ENCODE measurements at places on chromosomes 11 and 22.
A peak's percentile ranks its signal among the peaks of the same experiment; 100 is the strongest.

GRCh38 chr22:47111626-47112581 lies 349.5 kb downstream of the TBC1D22A start:
- peak; percentile 41 for DNase-seq

DNA sequence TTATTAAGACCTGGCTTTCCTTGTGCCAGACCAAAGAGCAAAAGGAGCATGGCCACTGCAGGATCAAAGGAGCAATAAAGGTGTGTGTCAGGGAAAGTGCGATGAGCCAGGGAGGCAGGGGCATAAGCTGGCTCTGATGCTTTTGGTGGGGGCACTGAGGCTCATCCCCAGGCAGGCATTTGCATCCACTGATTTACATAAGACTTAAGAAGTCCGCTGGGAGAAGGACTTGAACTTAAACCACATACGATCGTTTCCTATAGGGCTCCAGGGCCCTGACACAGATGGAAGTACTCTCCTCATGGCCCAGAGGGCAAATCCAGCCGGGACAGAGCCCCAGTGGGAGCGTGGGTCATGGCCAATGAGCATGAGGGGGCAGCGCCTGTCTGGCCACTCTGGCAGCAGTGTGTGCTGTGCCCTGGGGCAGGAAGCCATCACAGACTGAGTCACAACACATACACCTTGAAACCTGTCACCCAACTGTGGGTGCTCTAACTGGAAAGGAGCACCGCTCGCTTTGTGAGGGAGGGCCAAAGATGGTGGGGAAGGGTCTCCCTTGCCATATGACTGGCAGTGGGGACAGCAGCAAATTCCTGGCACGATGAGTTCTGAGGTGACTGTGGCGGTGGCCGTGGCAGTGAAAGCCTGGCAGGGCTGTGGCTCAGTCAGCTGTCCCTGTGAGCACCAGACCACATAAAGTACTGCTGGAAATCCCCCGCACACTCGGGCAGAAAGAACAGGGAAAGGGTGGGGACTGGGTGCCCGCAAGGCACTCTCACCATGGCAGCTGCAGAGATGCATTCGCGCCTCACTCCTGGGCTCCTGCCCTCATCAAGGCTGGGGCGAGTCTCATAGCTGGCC lies 79.4 kb upstream of the LMO1 start:
- no peak for DNase-seq

DNA sequence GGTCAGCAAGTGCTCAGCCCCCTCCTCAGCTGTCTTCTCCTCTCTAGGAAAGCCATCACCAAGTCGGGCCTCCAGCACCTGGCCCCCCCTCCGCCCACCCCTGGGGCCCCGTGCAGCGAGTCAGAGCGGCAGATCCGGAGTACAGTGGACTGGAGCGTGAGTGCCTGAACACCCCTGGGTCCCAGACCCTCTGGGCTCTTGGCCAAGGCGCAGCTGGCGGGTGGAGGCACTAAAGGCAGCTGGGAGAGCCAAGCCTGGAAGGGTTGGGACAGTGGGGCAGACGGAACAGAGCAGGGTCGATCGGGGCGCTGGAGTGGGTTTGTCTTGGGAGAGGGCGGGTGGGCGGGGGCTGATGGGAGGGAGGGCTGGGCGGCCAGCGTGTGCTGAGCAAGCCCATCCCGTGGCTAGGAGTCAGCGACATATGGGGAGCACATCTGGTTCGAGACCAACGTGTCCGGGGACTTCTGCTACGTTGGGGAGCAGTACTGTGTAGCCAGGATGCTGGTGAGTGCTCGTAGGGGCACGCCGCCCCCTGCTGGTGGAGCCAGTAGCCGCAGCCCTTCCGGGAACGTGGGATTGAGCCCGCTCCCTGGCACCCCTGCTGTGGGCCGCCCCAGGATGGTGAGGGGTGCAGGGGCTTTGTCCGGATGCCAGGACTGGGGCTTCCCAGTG lies 14.1 kb upstream of the MDK start:
- DNase-seq: peak; percentile 88

GRCh38 chr11:122559734-122560382 lies 95.7 kb upstream of the UBASH3B start:
- no peak for DNase-seq

GRCh38 chr22:21951931-21952465 lies 650 bp downstream of the PPM1F start:
- peak; percentile 68 for DNase-seq

- no peak for DNase-seq
Measured at GRCh38 chr11:30474151-30474954, 111.8 kb downstream of the MPPED2 start.

- no peak for DNase-seq
Measured at GRCh38 chr11:123458501-123458900, 28.4 kb downstream of the GRAMD1B start.

GRCh38 chr11:86314636-86315035 lies 12.6 kb downstream of the HIKESHI start:
- DNase-seq: no peak

DNA sequence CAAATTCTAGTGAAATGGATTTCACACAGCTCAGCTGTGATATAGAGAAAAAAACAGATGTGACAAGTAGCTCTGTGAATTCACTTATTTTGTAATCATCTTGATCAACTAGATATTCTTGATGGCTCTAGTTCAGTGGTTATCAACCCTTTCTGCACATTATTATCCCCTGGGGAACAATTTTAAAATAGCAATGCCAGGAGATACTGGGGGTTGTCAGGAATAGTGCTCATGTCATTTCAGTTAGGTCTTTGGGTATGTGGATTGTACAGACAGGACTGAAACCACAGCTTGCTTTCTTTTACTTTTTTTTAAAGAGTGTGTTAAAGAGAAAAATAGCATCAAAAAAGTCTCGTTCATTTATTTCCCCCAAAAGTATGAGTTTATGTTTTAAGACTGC lies 269.0 kb upstream of the PDGFD start:
- no peak for DNase-seq

- no peak for DNase-seq
Measured at GRCh38 chr11:42407341-42407740, 904.5 kb upstream of the API5 start.

DNA sequence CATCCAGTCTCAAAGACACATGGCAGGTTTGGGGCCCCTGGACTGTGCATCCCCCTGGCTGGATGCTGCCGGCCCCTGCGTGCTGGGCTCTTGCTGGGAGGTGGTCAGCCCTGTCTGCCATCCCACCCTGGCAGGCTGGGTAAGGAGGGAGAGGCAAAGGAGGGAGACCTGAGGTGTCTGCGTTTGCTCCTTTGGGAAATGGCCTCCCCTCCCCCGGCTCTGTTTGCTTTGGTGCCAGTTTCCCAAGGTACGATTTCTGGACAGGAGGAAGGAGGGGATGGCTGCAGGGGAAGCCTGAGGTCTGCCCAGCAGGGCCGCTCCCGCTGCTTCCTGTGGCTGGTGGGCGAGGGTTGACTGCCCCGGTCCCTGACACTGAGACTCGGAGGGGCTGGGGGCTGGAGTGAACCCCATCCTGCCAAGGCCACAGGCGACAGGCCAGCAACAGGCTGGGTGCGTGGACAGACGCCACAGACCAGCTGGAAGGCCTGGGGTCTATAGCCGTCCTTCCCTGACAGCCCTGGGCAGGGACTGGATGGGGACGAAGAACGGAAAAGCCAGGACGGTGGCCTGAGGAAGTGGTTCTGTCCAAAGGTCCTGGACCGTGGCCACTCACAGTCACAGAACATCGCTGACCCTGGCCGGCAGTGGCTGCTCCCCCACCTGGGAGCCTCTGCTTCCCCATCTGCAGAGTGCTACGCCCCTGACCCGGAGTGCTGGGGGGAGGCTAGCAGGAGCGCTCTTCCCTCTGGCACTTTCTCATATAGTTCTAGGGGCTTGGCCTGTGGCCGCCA lies 38.0 kb downstream of the OSBPL5 start:
- peak; percentile 55 for DNase-seq

GRCh38 chr11:68960294-68961071 lies 20.3 kb downstream of the MRGPRD start:
- no peak for DNase-seq

- no peak for DNase-seq
Measured at GRCh38 chr11:120842195-120842594, 181.7 kb upstream of the TBCEL start.

DNA sequence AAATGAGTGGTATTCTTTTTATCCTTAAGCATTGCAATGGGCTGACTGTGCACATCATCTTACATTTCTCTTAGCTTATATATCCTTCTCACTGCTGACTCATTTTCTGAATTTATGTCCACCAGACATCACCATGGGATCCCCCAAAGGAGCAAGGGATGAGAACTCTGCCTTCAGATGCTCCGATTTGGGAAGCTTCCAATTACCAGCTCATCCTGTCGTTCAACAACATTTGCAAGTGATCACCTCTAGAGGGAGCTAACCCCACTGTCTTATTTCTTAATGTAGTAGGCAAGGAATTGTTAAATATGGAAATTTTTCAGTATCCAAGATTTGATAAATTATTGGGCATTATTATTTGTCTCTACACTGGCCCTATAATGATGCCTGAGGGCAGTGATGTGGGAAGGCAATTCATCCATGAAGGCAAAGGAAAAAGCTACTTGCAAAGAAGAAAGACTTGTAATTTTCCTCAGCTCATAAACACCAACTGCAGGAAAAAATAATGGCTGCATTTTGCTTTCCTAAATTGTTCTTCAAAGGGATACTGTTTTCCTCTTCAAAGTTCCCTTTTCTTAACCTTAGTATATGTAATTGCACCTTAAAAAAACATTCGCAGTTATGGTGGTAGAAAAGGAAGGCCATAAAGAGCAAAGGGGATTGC lies 102.4 kb upstream of the FSHB start:
- no peak for DNase-seq

DNA sequence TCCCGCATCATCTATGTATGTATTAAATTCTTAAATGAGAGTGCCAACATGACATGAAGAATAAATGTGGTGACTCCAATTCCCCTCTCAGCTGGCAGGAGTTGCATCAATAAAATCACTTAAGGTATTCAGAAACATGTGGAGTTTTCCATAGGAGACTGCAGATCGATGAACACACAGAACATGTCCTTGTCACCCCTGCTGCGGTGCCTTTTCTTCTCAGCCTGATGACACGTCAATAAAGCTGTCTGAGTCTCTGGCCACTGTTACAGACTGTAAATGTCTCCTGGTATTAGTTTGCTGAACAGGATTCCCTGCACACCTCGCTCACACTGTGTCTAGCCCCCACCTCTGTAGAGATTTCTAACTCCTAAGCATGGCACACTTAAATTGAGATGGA lies 460.5 kb downstream of the LRRC4C start:
- no peak for DNase-seq

DNA sequence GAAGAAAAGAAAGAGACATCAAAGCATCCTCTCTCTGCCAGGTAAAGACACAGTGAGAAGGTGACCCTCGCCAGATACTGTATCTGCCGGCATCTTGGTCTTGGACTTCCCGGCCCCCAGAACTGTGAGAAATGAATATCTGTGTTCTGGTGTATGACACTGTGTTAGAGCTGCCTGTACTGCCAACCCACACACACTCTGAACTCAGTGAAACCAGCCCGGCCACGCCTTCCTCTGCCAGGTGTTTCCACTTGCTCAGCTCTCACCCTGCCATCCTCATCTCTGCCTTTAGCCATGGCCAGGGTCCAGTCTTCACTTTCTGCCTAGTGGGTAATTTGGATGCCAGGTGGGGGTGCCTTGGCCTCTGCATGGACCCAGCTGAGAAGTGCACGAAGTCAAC lies 24.0 kb downstream of the CBX7 start:
- no peak for DNase-seq

DNA sequence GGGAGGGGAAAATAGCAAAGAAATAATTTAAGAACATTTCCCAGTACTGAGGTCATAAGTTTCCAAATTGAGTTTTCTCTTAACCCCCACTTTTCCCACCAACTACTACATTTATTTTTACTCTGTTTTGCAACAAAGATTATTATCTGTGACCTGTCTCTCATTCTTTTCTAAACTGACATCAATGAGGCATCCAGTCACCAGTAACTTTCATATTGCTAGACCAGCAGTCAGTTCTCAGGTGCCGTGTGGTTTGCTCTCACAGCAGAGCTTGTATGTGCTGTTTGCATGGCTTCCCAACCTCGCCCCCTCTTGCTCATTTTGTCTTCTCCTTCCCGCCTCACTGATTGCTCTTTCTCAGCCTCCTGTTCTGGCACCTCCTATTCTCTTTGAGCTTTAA lies 1091.3 kb downstream of the TBC1D22A start:
- no peak for DNase-seq

DNA sequence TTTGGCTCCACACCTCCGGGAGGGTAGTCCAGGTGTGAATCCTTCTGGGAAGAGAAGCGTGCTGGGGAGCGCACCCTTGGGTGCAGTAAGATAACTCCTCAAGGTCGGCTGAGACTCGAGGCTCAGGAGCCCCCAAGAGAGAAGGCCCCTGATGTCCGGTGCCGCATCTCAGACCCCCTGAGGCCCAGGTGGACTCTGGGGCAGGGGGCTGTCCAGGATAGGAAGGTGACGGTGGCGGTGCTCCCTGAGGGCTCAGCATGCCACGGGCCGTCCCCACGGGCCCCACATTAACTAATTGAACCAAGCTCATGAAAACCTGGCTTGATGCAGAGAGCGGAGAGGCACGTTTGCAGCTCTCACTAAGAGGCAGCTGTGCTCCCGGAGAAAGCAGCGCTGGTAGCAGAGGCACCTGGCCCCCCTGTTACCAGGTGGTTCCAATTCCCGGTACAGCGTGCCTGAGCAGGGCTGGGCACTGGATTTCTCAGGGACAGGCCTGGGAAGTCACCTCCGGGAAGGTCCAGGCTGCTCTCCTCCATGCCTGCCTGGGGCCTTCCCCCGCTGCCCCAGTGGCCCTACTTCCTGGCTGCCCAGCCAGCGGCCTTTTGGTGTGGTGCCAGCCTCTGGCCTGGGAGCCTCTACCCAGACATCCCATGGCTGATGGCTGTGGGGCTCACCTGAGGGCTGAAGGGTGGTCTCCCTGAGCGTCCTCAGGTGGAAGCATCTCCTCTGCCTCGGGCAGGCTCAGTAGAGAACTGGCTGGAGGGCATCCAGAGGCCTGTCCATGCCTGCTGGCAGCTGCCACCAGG lies 1.1 kb downstream of the KCNQ1 start:
- no peak for DNase-seq

GRCh38 chr22:40190501-40190900 lies 12.8 kb downstream of the TNRC6B start:
- no peak for DNase-seq

DNA sequence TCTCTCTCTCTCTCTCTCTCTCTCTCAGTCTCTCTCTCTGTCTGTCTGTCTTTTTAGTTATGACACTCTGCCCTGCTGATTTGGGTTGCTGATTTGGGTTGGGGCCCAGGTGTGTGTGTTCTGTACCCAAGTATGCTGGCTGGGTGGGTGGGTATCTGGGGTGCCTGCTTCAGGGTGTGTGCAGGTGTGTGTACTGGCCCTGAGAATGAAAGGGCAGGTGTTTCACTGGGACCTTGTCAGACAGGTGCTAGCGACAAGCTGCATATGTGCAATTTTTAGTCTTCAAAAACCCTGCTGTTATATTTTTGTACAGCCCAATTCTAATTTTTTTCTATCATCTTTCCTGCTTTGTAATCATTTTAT lies 943 bp downstream of the CSF2RB start:
- no peak for DNase-seq

GRCh38 chr11:126751242-126751641 lies 249.3 kb downstream of the KIRREL3 start:
- no peak for DNase-seq

GRCh38 chr11:130897262-130898182 lies 18.8 kb downstream of the SNX19 start:
- peak; percentile 82 for DNase-seq
